Cortex of kidney (tissue), 1 donor: ENCODE measurements at places on chromosomes 11 and 22.

- no peak for DNase-seq
Measured at GRCh38 chr11:12330485-12331231, 46.7 kb upstream of the PARVA start.

GRCh38 chr11:80727315-80727714, 1286.5 kb upstream of the TENM4 start:
- no peak for DNase-seq

DNA sequence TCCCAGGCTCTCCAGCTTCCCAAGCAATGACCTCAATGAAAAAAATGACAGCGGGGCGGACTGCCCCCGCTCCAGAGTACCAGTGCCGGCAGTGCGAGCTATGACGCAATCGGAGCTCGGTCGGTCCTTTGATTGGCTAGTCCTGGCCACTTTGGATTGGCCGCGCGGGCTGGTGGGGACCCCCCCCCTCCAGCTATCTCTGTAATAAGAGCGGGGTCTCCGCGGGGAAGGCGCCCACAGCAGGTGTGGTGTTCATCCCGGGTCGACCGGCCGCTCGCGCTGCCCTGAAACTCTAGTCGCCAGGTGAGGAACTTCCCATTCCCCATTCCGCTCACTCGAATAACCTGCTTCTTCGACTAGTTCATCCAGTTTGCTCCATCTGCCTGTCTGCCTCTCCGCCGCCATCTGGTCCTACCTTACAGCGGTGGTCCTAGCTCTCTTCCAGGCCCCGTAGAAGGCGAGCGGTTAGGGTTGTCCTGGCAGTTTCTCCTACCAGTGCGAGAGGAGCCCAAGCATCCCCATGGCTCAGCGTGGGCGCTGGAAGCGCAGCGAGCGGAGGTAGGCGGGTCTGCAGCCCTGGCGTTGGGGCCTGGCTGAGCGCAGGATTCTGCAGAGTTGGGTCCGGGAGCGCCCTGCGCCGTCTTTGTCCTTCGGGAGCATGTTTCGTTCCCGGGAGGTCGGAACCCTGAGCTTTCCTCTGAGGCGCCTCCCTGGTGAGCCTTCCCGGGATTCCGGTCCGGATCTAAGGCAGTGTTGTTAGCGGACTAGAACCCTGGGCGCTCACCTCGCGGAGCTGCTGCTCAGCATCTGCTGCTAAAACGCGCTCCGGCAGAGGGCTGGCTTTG, at the start of gene CALCB:
CALCB (plus strand) TSS at position 233 of the 845 bp plus-strand sequence. CDS start 1,126 bp downstream, outside the sequence.
- no peak for DNase-seq

DNA sequence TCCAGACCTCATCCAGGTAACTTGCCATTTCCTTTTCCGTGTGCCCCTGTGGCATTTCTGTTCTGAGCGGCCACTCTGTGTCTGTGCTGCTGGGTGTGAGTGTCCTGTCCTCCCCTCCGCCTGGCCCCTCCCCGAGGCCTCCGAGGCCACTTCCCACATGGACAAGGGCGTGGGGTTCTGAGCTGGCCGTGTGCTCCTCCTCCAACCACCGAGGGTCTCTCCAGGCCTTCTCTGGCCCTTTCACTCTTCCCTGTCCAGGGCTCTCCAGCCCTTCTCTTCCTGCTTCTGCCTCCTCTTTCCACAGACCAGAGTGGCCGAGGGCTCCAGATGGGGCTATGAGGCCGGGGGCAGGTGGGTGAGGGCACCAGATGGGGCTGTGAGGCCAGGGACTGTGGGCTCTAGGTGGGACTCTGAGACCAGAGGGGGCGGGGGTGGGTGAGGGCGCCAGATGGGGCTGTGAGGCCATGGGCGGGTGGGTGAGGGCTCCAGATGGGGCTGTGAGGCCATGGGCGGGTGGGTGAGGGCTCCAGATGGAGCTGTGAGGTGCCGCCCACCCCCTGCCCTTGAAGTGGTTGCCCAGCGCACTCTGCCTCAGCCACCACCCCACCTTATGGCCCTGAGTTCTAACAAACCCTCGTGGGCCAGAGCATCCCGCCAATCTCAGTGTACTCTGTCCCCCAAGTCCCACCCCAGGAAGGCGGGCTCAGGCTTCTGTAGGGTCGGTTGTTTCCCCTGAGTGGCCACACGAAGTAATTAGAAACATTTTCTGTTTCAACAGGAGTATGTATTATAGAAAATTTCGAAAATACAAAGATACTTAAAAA, 24.1 kb downstream of the PTDSS2 start:
- DNase-seq = no peak

DNA sequence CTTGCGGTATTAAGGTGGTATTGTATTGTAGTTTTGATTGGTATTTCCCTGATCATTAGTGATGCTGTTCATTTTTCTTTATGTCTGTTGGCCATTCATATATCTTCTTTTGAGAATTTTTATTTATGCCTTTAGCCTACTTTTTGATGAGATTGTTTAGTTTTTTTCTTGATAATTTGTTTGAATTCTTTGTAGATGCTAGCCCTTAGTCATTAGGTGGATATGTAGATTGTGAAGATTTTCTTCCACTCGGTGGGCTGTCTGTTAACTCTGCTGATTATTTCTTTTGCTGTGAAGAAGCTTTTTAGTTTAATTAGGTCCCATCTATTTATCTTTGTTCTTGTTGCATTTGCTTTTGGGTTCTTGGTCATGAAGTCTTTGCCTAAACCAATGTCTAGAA, 115.4 kb downstream of the VPREB1 start:
- no peak for DNase-seq

GRCh38 chr11:130415731-130416529, 12.5 kb downstream of the ADAMTS8 start:
- no peak for DNase-seq

GRCh38 chr22:46352691-46353386, 17.3 kb downstream of the TRMU start:
- no peak for DNase-seq

GRCh38 chr11:111062420-111062819, 183.1 kb upstream of the POU2AF2 start:
- no peak for DNase-seq

- DNase-seq = no peak
Measured at GRCh38 chr22:22810018-22810427, 77.6 kb upstream of the IGLL5 start.

DNA sequence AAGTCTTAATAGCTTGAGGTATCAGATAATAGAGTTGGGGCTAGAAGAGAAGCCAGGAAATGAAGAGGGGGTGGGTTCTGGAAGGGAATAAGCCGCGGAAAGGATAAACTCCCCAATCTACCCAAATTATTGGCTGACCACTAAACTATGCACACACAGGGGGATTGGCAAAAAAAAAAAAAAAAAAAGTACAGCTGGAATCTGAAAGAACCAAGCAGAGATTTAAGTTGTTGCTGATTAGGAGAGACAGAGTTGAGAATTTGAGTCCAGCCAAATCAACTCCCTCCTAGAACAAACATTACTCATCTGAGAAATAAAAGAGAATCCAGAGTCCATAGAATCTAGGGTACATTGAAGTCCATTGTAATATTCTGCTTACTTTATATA, 134.9 kb downstream of the CCDC81 start:
- DNase-seq = no peak
